ENCODE measurements at places on chromosomes 16 and 17. TPM values are rescaled to one million over a fixed set of nuclear protein-coding genes. Genes with fewer than 3 reads are reported as not detected.

The GLOD4 gene
- total RNA-seq, result 81.6 TPM

The TPSG1 gene
- not detected for total RNA-seq

The KRTAP2-3 gene
- total RNA-seq, result not detected

The PHF12 gene
- 67.0 TPM for total RNA-seq

The CSH1 gene
- total RNA-seq, result 1.6 TPM

The PPP1R1B gene
- total RNA-seq, result 21.1 TPM

The EXOSC6 gene
- 31.0 TPM for total RNA-seq

The C17orf107 gene
- 0.77 TPM for total RNA-seq

The MED9 gene
- total RNA-seq, result 18.4 TPM

The GNAO1 gene
- 2.8 TPM for total RNA-seq

The NOS2 gene
- total RNA-seq, result 0.23 TPM

The DVL2 gene
- total RNA-seq, result 116 TPM

The LRRC36 gene
- 1.3 TPM for total RNA-seq

The PIK3R5 gene
- 41.2 TPM for total RNA-seq

The EARS2 gene
- 37.1 TPM for total RNA-seq

The AANAT gene
- not detected for total RNA-seq

The KRT24 gene
- not detected for total RNA-seq

The KRTAP4-8 gene
- not detected for total RNA-seq

The RNF43 gene
- total RNA-seq, result 8.0 TPM

The TERB1 gene
- total RNA-seq, result not detected

The SP6 gene
- total RNA-seq, result 3.7 TPM

The PDILT gene
- total RNA-seq, result not detected
